ENCODE measurements at places on chromosomes 7 and 10.

DNA sequence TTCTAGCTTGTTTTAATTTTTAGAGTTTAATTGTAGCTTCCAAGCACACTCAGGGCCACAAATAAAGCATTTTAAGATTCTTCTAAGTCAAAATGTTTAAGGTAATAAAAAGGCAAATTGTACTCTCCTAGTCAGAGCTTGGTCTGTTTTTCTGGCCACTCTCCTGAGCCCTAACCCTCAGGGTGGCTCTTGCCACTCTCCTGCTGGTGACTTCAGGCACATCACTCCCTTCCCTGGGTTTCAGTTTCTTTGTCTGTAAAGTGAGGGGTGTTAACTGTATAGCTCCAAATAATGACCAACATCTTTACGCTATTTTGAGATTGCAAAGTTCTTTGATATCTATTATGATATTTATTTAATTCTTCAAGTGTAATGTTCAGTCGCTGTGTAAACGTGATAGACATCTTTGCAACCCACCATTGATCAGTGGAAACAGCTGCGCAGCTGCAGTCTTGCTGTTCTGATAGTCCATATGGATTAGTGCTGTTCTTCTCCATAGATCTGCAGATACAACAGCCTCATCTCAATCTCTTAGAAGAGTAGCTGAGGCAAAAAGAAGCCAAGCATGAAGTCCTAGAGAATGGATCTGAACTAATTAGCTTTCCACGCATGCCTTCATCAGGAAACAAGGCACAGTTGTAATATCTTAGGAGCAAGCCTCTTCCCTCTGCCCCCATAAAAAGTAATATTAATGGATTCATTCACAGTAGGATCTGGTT, 189.9 kb downstream of the PLPP4 start:
- no peak for DNase-seq

DNA sequence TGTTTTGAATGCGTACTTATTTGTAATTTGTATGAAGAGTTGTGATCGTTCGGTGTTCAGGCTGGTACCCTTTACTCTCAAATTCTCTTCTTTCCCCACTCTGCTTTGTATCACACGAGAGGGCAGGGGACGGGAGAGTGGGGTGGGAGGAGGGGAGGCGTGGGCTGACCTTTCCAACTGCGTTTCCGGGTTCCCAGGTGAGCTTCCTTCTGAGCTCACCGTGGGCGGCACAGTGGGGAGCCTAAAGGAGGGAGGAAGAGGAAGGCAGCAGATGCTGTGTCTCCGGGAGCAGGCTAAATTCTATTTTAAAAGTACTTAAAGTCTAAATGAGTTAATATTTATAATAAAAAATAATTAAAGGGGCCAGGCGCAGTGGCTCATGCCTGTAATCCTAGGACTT, 7.4 kb upstream of the XRCC2 start:
- no peak for DNase-seq

DNA sequence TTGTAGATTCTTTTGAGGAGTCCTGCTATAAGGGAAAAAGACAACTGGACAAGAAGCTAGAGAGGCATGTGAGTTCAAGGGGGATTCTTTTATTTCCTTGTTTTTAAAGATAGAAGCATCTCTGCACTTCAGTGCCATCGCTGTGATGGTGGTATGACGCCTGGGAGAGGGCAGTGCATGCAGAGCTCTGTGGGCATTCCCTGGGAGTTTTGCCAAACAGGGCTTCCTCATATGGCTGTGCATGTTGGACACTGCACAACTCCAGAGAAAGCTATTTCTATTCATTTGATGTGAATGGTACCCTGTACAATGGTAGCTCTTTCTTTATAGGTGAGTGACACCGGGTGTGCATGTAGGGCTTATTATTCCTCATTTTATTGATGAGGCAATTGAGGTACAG, 599.5 kb upstream of the DPP6 start:
- DNase-seq = no peak

DNA sequence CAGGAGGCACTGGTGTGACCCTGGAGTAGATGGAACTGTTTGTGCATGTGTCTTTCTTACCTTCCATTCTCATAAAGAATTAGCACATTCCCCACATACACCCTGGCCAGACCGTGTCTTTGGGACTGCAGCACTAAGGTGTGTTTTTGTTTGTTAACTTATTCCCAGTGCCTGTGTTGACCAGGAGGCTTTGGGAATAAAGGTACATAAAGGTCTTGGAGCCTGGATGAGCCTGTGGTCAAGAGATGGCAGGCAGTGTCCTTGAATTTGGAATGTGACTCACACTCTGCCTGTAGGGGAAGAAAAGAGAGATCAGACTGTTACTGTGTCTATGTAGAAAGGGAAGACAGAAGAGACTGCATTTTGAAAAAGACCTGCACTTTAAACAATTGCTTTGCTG, 137.6 kb downstream of the LYZL1 start:
- DNase-seq = no peak

DNA sequence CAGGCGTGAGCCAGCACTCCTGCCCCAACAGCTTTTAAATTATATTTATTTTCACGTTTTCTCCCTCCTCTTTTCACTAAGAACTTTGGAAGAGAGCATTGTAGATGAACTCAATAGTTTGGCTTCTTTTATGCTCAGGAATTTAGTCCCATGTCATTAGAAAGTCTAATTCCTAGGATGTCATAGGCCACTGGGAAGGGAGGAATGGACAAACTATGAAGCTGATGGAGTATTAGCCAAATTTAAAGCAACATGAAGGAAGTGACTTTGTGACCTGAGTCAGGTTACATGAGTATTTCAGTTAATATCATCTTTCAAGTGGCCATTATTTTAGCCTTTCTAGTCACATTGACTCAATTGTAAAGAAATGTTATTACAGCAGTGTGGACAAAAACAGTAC, 18.0 kb upstream of the OPN4 start:
- no peak for DNase-seq

GRCh38 chr7:28759475-28759971, 198.6 kb downstream of the TRIL start:
- peak; percentile 32 for DNase-seq

GRCh38 chr10:14253711-14254110, 77.0 kb downstream of the FRMD4A start:
- no peak for DNase-seq

GRCh38 chr10:83459124-83459523, 680.2 kb upstream of the GHITM start:
- DNase-seq = no peak

GRCh38 chr10:103519798-103520197, 26.3 kb downstream of the NEURL1 start:
- no peak for DNase-seq

- DNase-seq = peak; percentile 25
These were observed 315.3 kb downstream of the TYW1 start for GRCh38 chr7:67311901-67312300.

DNA sequence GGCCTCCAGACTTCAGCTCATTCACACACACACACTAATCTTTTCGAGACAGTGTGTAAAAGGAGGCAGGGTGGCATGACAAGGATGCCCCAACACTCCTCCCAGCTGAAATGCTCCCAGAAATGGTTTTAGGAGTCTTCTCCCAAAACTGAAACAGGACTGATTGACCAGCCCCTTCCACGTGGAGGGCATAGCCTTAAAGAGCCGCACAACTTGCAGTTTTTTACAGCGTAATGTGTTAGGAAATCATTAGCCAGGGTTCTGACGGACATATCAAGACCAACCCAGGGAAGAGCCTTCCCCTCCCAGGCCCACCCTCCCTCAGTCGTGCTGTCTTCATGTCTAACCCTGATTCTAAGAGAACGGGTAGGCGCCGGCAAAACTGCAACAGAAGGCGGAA, 224.6 kb downstream of the TNS3 start:
- peak; percentile 33 for DNase-seq

DNA sequence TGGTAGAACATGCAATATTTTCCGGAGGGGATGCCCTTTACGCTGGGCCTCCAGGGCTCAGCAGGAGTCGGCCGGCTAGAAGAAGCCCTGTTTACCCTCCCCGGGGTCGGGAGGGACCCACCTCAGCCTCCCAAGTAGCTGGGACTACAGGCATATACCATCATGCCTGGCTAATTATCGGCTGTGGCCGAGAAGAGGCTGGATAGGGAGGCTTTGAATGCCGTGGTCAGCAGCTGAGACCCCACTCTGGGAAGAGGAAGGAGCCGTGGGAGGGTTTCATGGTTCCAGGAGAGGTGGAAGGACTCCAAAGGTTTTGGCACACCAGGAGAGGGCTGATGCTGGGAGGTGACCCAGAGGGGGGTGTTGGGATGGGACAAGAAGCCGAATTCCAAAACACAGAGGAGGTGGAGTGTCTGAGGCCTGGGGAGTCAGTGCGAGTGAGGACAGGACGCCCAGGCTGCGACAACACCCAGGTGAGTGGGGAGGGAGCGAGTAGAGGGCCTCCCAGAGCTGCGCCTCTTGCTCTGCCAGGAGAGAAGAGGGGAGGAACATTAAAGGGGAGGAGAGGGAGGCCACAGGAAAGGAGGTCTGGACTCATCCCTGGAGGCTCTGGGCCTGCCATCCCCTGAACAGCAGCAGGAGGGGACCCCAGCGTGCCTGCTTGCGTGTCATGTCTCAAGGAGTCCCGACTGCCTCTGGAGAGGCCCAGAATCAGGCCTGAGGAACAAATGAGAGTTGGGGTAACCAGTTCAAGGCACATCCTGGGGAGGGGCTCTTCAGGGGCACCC, 19.6 kb downstream of the GRID2IP start:
- no peak for DNase-seq

GRCh38 chr7:94529516-94529915, 19.9 kb downstream of the CASD1 start:
- peak; percentile 52 for DNase-seq

DNA sequence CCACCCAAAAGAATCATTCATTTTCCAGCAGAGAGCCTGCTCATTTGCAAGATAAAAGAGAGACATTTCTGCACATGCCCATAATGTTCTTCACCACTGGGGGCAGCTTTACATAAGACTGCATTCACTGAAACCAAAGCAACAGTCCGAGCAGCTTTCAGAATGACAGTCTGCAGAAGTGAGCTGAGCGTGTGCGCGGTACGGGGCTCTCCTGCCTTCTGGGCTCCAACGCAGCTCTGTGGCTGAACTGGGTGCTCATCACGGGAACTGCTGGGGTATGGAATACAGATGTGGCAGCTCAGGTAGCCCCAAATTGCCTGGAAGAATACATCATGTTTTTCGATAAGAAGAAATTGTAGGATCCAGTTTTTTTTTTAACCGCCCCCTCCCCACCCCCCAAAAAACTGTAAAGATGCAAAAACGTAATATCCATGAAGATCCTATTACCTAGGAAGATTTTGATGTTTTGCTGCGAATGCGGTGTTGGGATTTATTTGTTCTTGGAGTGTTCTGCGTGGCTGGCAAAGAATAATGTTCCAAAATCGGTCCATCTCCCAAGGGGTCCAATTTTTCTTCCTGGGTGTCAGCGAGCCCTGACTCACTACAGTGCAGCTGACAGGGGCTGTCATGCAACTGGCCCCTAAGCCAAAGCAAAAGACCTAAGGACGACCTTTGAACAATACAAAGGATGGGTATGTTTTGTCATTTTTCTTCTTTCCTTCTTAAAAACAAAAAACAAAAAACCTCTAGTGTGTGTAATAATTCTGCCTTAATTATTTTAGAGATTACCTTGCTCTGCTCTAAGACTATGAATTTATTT, at the start of gene LRRTM3:
TSS of gene LRRTM3 (plus strand) at position 141 of the 820 bp plus-strand sequence.
- DNase-seq = peak; percentile 80

DNA sequence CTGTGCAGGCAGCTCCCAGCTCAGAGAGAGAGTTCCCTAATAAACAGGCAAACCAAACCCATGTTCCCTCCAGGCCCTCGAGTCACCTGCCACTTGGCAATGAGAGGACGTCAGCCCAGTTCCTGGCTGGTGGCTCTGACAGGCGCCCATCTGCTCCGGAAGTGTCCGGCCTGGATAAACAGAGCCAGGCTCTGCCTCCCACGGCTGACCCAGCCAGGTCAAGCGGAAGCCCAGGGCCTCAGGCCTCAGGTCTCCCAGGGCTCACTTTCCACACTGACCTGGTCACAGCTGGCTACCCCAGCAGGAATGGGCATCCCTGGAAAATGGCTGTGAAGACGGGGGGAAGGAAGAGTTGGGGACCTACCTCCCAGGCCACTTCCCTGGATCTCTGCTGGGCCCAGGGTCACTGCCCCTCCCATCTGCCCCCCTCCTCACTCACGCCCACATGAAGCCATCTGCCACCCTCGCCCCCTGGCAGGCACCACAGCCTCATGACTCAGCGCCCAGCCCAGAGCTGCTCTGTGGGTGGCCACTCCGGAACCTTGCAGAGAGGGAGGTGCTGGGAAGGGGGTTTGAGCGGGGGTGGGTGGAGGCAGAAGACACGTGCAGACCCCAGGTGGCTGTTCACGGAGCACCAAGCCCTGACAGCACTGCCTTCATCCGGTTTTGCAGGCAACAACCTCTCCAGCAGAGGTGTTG, 37.4 kb upstream of the DUSP5 start:
- DNase-seq = peak; percentile 87

GRCh38 chr7:49980465-49980864, 112.6 kb downstream of the ZPBP start:
- DNase-seq = no peak

GRCh38 chr7:159094919-159095915, 49.5 kb downstream of the VIPR2 start:
- no peak for DNase-seq

DNA sequence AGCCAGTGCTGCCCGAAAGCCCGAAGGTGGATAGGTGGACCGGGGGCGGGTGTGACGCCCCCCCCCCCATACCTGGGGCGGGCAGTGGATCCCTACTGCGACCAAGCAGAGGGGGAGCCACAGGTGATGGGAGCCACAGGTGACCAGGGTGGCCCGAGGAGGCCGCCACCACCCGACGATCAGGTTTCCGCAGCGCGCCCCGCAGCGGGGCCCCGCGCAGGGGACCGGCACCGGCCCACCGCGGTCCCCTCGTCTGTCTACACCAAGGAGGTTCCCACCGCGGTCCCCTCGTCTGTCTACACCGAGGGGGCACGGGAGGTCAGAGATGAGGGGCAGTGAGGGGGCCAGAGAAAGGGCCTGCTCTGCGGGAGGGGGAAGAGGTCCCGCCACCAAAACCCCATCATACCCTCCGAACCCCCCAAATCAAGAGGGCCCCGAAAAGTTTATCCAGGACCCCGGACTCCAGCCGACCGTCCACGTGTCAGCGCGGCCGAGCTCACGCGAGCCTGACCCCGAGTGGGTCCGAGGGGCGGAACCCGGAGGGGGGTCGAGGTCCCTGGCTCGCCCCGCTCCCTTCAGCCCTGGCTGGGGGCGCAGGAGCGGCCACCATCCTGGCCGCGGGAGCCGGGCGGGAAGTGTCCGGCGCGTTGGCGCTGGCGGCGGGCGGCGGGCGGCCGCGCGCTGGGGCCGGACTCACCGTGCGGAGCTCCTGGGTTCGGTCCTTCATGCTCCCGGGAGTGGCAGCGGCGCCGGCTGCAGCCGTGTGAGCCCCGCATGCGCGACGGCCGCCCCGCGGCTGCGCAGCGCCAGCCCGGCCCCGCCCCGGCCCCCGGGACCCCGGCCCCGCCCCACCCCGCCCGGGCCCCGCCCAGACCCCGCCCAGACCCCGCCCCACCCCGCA, at the start of gene STX1A:
TSS of gene STX1A (minus strand) at position 765 of the 901 bp plus-strand sequence. CDS start at position 727, 38 bp downstream.
- peak; percentile 79 for DNase-seq

- DNase-seq = no peak
These were observed 156.7 kb downstream of the PRKG1 start for GRCh38 chr10:51230887-51231585.

GRCh38 chr7:102248456-102249395, 37.9 kb upstream of the SH2B2 start:
- DNase-seq = no peak
